Activated CD8-positive, alpha-beta memory T cell treated with anti-CD3 and anti-CD28 coated beads for 1 hour (primary cell): ENCODE measurements at places on chromosomes 5 and 9.

DNA sequence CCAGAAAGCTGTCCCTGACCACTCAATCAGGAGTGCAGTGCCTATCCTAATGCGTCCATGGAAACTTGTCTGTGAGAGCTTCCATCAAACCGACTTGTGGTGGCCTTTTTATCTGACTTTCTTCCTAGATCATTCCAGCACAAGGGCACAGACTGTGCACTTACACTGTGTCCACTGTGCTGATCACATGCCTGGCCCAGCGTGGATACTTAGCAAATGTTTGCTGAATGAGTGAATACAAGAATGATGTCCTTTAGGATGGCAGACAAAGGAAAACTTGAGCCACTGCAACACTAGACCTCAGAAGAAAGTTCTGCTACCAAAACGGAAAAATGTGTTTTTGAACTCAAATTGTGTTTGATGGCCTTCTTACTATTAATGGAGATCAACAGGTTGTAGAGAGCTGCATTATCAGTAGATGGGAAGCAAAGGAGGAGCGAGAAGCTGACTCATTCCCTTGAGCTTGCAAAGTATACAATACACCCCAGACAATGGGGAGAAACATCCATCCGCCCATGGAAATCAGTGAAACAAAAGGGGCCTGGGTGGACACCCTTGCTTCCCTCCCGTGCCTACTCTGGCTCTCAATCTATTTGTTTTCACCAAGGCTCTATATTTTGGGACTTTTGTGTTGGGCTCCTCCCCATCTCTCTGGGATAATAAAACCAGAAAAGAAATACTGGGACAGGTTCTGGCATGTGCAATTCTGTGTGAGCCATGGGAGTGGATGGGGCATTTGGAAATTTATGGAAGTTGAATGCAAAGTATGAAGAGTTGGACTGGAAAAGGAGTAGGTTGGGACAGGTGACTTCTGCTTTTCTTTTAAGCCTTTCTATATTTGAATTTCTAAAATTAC is 76.2 kb upstream of the ZFAND5 start:
- no peak for DNase-seq

DNA sequence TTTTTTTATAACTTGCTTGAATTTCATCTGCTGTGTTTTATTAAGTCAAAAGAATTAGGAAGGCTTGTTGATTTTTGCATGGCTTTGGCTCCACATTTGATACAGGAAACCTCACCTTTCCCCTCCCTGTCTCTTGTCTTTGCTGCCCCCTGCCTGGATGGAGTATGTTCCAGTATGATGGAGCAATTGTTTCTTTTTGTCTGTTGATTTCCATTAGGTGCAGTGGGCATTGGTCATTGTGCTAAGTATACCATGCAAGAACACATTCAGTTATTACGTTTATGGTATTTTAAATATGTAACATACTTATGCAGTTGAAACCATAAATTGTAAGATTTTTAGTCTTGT is 19.6 kb downstream of the TJP2 start:
- no peak for DNase-seq

GRCh38 chr5:66818935-66819328 is 222.7 kb downstream of the MAST4 start:
- no peak for DNase-seq

DNA sequence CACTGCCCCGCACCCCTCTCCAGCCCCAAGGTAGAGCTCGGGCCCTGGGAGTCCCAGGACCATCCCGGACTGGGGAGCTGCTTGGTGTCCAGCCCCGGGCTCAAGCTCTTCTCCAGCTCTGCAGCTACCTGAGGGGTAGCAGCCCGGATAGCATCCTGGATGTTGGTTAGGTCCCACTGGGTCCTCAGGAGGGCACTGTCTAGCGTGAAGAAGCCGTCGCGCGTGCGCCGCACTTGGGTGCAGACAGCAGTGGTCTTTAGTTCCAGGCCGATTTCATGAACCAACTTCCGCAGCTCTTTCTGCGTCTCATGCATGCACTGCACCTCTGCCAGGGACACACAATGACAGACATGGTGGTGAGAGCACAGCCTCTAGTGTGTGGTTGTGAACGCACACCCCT is 12.7 kb downstream of the TRUB2 start:
- DNase-seq = no peak

GRCh38 chr5:26034813-26035212 is 1003.6 kb downstream of the CDH9 start:
- no peak for DNase-seq

GRCh38 chr9:13957089-13957488 is 356.9 kb downstream of the NFIB start:
- no peak for DNase-seq

- no peak for DNase-seq
Observed at GRCh38 chr5:158451203-158451992, 592.5 kb upstream of the CLINT1 start.

GRCh38 chr5:159100782-159101646 is 1.3 kb upstream of the EBF1 start:
- no peak for DNase-seq

GRCh38 chr9:76999261-76999660 is 20.2 kb upstream of the FOXB2 start:
- no peak for DNase-seq

- DNase-seq = no peak
Observed at GRCh38 chr9:19922476-19923118, 133.8 kb upstream of the SLC24A2 start.

- no peak for DNase-seq
Observed at GRCh38 chr9:23683611-23684061, 142.4 kb downstream of the ELAVL2 start.

DNA sequence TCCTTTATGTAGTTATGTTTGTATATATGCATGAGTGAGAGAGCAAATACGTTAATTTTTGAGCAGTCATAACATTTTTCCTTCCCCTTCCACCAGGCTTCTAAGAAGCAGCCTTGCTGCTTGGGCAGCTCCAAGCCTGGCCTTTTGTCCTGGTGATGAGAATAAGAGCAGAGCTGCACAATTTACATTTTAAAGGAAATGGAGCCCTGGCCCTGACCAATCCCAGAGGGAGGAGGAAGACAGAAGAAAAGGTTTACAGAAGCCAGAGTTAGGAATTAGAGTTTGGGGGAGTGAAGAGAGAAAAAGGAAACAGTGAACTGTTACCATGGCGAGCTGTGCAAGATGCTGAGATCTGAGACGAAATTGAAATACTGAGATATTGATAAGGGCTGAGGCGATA is 25.3 kb upstream of the EFNA5 start:
- no peak for DNase-seq

- no peak for DNase-seq
Observed at GRCh38 chr5:8445139-8445538, 576.2 kb downstream of the MTRR start.

GRCh38 chr9:117957267-117957666 is 253.1 kb downstream of the TLR4 start:
- DNase-seq = no peak

GRCh38 chr9:127589955-127590370 is 22.1 kb upstream of the STXBP1 start:
- no peak for DNase-seq

GRCh38 chr5:1173485-1174070 is 27.8 kb upstream of the SLC6A19 start:
- DNase-seq = no peak

DNA sequence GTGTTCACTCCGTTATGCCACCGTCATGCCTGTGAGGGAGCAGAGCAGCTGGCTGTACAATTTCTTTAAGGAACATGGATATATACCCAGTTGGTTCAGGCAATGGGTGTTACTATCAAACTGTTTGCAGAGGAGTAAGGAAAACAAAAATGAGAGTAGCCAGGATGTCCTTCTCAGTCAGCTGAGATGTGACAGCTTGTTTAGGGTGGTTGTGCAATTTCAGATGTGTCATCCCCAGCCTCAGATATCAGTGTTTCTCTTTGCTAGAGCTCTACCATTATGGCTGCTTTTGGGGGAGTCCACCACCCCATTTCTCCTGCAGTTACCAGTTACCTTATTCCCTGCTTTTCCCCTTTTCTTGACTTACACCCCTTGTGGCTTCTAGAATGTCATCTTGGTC is 135.2 kb upstream of the SLC24A2 start:
- no peak for DNase-seq

- DNase-seq = no peak
Observed at GRCh38 chr5:59067956-59068656, 485.2 kb downstream of the RAB3C start.

GRCh38 chr5:10133830-10134229 is 115.9 kb downstream of the ATPSCKMT start:
- no peak for DNase-seq

GRCh38 chr5:157323107-157323706 is 57.3 kb downstream of the CYFIP2 start:
- no peak for DNase-seq

DNA sequence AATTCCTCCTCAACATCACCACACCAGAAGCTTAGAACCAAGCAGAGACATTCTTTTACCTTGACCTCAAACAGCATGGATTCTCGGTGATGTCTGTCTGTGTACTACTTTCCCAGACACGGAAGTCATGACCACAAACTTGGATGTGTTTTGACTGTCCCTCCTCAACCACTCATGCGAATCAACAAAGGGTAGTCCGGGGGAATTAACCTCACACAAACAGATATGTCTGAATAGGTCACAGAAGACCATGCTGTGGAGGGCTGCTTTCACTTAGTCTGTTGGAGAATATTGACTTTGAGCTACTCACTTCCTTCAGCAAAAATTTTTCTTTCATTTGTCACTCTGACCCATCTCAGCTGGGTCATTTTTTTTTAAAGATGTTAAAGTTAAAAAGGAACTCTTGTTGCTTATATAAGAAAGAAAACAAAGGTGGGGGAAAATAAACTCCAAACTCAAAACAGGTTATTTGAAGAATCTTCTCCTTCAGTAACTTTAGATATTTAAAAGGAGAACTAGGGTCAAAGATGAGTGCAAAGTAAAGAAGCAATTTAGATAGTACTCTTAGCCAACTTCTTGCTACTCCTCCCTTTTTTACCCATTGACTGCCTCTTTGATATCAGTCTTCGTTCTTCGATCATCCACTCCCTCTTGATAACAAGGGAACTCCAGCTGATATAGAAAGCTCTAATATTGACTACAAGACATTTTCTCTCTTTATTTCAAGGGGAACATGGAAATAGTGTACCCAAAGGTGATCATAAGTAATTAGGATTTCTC is 343.4 kb upstream of the CDH6 start:
- DNase-seq = no peak

GRCh38 chr9:20402273-20402875 is 219.9 kb downstream of the MLLT3 start:
- no peak for DNase-seq

DNA sequence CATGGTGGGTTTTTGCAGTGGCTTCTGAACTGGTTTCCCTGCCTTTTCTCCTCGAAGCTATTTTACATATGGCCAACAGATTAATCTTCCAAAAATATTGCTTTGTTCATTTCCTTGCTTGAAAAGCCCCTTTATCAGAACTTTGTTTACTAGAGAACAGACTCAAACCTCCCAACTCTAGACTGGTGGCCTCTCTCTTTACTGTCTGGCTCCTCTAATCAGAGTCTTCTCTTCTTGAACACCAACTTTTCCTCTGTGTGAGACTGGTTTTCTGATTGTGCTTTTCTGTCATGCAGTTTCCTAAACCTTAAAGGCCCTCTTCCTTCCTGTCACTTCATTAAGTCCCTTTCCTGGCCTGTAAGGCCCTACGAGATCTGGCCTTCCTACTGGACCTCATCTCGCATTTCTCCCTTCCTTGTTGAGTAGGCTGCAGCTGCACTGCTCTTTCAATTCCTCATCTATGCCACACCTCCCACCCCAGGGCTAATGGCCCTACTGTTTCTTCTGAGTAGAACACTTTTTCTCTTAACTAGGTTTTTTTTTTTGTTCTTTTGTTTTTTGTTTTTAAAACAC is 5.7 kb downstream of the C9orf43 start:
- DNase-seq = no peak

DNA sequence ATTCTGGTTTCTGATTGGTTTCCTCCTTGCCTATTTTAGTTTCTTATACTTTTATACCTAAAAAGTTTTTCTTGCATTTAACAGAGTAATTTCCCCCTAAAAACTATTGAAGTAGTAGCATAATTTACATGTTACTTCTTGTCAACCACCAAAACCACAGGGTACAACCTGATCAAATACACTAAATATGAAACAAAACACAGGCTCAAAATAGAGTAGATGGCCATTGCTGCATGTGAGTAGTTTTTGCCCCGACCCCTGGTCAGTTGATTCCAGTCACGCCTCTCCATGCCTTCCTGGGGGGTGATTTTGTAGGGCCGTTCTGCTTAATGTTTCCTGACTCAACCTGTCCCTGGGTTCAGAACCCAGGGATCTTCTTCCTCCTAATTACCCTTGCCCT is 101.8 kb downstream of the TLE4 start:
- no peak for DNase-seq

DNA sequence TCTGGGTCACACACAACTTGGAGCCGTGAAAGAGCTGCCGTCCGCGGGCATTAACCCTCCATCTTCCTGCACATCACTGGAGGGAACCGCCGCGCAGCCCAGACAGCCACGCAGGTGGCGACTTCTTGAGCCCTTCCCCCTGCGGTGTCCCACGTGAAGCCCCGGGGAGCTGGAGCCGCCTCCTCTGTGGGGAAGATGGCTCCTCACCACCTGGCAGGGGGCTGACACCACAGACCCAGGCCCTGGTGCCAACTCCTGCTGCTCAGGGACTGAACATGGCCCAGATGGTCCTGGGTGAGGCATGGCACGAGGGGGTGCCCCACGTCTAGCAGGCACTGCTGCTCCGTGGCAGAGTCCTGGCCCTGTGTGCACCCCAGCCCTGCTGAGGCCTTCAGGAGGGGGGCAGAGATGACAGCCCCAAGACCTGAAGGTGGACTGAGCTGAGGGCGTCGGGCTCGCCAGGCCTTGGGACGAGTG is 38.9 kb downstream of the NDUFS6 start:
- DNase-seq = no peak

GRCh38 chr5:132386644-132387286 is 17.3 kb downstream of the SLC22A5 start:
- peak; percentile 56 for DNase-seq

DNA sequence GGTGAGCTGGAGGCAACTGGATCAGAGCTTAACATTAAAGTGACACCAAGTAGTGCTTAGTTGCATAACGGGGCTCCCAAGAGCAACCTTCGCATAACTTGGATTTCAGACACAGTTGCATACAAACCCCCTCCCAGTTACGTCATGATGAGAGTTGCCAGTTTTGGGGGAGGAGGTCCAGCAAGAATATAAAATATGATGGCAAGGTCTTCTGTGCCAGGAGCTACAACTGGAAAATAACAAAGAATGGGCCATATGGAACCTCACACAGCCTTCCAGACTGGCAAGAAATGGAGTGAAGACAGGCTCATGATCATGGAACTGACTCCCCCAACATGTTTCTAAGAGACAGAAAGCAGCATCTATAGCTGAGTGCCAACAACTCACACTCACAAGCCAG is 8.5 kb downstream of the SPOCK1 start:
- DNase-seq = no peak

- no peak for DNase-seq
Observed at GRCh38 chr5:91830361-91830953, 447.3 kb upstream of the ARRDC3 start.

DNA sequence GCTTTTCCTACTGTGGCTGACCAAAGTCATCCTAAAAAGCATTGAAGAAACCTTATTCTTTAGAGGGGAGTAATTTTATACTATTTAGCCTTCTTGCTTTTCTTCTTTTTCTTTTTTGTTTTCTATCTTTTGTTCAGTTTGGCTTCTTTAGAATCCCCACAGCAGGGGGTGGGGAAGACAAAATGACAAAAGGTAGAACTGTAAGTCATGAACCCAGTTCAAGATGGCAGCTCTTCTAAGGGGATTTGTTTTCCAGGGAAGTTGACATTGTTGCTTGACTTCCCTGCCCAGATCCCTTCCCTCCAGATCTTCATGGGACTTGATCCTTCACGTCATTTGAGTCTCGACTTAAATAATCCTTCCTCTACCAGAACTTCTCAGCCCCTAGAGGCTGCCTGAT is 692.4 kb upstream of the DMAC1 start:
- DNase-seq = no peak

GRCh38 chr5:120463991-120464626 is at the start of gene PRR16:
Gene PRR16, plus strand, starts transcription at chr5:120464300.
- DNase-seq = no peak
